ENCODE measurements at places on chromosomes 4 and X.

DNA sequence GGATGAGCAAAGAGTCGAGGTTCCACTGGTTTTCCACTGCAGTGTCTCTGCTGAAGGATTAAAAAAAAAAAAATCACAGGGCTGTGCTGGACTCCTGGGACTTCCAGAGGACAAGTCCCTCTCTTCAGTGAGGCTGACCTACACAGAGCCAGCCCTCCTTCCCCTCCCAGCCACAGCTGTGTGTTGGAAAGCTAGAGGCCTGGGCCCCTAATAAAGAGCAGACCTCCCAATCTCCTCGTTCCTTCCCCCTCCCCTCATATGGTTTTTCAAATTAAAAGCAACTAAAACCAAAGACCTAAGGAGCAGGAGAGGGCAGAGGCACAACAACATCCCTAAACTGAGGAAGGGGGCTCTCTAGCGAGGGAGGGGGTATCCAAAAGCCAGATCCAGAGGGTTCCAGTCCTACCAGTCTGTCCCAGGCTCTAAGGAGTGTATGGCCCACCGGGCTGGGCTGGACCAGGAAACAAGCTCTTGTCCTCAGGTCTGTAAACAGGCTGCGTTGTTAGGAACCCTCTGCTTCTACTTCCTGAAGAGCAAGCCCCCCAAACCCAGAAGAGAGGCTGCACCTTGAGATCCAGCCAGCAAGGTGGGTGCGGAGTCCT, 4.0 kb upstream of the PDGFRA start:
- no peak for DNase-seq

- no peak for DNase-seq
Measured at GRCh38 chr4:7391637-7392437, 42.9 kb downstream of the PSAPL1 start.

GRCh38 chrX:10102046-10102704, 54.6 kb upstream of the CLCN4 start:
- DNase-seq: no peak

DNA sequence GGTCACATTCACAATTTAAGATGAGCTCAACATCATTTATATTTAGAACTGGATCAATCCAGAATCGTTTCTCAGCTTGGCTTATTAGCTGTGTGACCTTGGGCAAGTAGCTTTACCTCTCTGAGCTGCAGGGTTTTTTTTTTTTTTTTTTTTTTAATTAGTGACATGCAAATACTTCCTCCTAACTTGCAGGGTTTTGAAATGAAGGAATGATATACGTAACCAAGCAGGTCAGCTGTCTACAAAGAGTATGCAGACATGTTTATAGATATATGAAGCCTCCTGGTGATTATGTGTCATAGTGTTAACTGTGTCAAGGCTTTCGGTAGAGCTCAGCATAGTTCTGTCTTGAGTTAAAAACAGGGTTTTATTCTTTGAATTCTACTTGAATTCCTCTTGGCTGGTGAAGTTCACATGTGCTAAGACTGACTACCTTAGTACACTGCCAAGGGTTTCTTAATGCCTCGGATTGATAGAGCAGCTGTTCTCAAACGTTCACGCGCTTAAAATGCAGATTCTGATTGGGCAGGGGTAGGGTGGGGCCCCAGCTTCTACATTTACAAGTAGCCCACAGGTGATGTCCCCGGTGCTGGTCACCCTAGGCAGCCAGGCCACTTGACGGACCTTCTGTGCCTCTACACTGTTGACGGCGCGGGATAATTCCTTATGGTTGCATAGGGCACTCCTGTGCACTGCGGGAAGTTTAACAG, 654 bp upstream of the STS start:
- no peak for DNase-seq

- DNase-seq: no peak
Measured at GRCh38 chr4:128757712-128758111, 51.8 kb upstream of the JADE1 start.

Data from HuH-7.5 (cell line).